Dorsolateral prefrontal cortex (tissue), 122 donors: ENCODE measurements at places on chromosomes 7 and 10.

GRCh38 chr7:8436965-8437364 lies 3.6 kb downstream of the NXPH1 start:
- DNase-seq: no peak

DNA sequence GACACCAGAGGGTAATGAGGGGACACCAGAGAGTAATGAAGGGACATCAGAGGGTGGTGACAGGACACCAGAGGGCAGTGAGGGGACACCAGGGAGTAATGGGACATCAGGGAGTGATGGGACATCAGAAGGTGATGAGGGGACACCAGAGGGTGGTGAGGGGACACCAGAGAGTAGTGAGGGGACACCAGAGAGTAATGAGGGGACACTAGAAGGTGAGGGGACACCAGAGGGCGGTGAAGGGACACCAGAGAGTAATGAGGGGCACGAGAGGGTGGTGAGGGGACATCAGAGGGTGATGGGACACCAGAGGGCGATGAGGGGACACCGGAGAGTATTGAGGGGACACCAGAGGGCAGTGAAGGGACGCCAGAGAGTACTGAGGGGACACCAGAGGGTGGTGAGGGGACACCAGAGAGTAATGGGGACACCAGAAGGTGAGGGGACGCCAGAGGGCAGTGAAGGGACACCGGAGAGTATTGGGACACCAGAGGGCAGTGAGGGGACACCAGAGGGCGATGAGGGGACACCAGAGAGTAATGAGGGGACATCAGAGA lies 10.6 kb downstream of the NACAD start:
- DNase-seq: no peak

GRCh38 chr7:127618042-127618441 lies at the start of gene PAX4:
Gene PAX4, minus strand, starts transcription at chr7:127618142. Its CDS starts 2,214 bp downstream, at chr7:127615928.
- no peak for DNase-seq

- DNase-seq: no peak
Observed at GRCh38 chr10:58282615-58283014, 13.7 kb downstream of the CISD1 start.

DNA sequence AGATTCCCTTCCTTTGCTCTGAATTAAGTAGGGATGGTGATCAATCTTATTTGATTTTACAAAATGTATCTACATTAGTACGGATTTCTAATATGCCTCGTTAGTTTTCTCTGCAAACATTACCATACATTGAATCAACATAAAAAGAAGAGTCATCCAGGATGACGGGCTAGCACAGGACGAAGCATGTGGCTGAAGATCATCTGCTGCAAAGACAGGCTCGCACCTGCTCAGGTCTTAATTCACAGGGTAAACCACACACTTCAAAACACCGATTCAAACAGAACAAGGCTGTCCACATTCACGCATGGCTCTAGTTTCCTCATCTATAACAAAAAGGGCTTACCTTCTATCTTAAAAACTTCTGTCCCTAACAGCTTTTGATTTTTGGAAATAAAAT lies 323.0 kb downstream of the PARD3 start:
- no peak for DNase-seq

- DNase-seq: no peak
Observed at GRCh38 chr10:114103284-114103683, 59.6 kb downstream of the ADRB1 start.

DNA sequence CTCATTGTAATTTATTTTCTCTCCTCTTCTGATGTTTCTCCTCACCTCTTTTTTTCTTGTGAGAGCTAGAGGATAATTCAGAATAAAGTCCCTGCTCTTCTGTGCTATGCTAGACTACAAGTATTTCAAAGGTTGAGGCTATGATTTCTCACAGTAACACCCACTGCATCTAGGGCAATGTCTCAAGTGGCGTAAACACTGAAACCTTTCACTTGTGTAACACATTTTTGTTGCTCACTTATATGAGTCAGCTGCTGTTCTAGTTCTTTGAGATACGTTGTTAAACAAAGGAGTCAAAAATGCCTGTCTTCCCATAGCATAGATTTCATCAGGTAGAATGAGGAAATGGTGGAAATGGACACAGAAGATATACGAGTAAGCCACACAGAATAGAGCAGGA lies 305.1 kb upstream of the PITRM1 start:
- no peak for DNase-seq

GRCh38 chr10:13503745-13504463 lies 24.9 kb downstream of the BEND7 start:
- no peak for DNase-seq

DNA sequence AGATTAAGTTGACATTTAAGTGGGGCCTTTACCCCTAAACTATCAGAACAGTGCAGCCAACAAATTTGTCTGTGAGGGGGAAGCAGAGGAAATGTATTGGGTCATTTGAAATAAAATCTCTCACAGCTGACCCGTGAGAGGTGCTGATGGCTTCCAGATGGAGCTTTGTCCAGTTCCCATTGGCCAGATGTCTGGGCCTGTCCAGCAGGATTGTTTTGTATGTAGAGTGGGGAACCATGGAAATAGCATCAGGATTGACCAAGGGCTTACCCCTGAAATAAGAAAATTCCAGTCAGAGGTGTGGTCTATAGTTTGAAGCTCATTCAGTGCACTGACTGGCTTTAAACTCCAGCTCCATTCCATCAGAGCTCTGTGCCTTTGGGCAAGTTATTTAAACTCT lies 50.6 kb downstream of the INHBA start:
- no peak for DNase-seq

GRCh38 chr10:74282848-74283210 lies 131.8 kb downstream of the ADK start:
- DNase-seq: no peak

DNA sequence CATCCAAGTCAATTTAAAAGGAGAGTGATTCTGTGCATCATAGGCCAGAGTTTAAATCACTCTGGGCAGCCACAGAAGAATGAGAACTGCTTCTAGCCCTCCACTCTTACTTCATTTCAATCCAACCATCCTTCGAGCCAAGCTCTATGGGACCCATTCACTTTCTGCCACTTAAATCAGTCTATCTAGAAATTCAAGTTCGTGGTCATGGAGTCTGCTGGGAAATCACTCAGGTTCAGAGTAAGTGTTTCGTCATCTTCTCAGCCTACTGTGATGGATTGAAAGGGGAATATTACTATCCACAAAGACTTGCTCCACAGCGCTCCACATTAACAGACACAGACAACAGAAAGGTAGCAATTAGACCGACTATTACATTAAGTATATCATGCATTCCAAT lies 4.6 kb downstream of the DCLRE1C start:
- DNase-seq: no peak

GRCh38 chr7:2105917-2106316 lies 126.8 kb downstream of the MAD1L1 start:
- DNase-seq: no peak

- no peak for DNase-seq
Observed at GRCh38 chr10:7788639-7789286, 786 bp downstream of the ATP5F1C start.

DNA sequence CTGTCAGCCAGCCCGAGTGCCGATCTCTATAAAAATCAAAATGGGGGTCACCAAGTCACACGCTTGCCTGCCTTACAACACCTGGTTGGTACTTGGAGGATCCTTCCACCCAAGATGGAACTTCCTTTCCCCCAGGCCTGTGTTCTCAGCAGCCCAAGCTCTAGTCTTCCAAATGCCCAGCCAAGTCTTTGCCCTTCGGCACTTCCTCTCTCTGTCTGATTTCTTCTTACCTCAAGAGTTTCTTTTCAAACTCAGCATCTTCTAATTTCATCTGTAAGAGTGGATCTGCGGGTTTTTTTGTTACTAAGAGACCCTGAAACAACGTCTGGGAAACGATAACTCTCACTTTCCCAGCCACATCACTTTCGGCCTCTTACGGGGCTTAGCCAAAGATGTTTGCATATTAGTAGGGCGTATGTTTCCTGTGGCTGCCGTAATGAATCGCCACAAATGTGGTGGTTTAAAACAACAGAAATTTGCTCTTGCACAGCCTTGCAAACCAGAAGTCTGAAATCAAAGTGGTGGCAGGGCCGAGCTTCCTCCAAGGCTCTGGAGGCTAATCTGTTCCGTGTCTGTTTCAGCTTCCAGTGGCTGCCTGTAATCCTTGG lies 219.9 kb downstream of the TCF7L2 start:
- DNase-seq: no peak

DNA sequence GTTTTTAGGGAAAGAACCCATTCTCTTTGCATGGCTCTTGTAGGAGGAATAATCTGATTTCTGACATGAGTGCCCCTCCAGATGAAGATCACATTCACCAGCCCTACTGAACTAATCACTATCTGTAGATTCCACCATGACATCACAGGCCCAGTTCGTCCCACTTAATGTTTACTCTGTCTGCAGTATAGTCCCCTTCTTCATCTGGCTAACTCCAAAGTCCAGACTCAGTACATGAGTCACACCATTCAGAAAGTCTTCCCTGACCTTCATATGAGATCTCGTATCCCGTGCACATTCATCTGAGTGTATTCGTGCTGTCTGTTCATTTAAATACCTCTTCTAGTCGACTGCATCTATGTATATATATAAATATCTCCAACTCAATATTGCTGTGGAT lies 366.5 kb upstream of the AKR1E2 start:
- DNase-seq: no peak

GRCh38 chr7:96104984-96105383 lies 216.9 kb downstream of the SLC25A13 start:
- DNase-seq: no peak

GRCh38 chr7:138223402-138223879 lies 147.2 kb downstream of the AKR1D1 start:
- DNase-seq: no peak

DNA sequence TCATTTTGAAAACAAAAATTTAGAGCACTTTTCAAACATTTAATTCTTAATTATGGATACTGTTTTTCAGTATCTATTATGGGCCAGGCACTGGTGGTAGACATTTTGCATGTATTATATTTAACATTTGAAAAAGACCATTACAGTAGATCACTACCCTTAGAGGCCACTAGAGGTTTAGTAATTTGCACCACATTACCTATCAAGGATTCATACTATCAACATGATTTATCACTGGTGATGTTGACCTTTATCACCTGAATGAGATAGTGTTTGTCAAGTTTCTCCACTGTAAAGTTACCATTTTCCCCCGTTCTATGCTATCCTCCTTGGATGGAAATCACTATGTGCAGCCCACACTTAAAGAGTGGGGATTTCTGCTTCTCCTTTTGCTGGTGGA lies 4.4 kb upstream of the SNX13 start:
- no peak for DNase-seq

GRCh38 chr10:77513781-77514331 lies 123.8 kb downstream of the KCNMA1 start:
- DNase-seq: peak; percentile 83

DNA sequence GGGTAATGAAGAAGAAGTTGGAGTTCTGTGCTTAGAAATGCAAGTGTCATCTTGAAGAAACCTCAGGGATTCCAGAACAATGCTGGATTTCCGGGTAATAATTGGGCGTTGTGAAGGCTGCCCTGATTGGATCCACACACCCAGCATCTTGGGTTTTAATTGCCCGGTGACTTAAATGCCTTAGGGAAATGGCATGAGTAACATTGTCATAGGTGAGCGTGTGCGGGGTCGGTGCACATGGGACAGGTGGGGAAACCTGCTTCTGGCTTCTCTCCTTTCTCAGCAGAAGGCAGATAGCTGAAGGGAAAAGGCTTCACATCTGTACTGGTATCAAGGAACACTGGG lies 15.2 kb upstream of the CAMK1D start:
- DNase-seq: no peak

DNA sequence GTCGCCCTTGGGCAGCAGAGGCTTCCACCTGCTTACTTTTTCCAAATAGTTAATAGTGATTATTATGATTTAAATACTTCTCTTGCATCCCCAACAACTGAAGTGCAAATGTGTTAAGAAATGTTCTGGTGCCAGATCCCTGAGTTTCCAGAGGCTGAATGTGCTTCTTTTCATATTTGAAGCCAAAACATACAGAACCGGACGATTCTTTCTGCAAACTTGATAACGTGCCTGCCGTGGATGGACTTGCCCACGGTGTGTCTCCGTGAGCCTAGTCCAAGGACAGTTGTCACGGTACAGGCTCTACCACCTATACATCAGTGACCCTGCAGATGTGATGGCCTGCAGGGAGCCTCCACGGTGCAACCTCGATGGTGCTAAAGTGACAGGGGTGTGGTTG lies 198.6 kb upstream of the LYZL2 start:
- DNase-seq: no peak

DNA sequence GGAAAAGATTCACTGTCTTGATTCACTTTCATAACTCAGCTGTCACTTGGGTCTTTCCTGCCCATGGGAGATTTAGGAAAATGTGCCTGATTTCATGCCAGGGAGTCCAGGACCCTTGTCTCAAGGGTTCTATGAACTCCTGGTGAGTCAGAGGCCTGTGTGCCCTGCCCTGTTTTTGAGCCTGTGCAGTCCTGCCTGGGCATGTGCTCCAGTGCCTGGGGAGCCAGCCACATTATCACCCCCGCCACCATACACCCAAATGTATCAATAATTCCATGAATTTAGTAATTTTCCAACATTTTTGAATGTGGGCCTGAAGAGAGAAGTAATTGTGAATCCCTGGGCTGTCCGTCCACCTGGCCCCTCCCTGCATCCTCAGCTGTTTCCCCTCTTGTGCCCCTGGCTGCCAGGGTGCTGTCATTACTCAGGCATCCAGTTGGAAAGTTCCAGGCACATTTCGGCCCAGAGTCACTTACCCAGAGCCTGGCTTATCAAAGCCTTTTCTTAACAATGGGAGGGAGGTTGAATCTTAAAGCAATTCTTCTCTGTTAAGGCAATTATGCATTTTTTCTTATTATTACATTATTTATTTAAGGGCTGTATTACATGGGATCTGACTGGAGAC lies 287.8 kb upstream of the CDC14C start:
- DNase-seq: no peak

GRCh38 chr10:51733057-51733456 lies 33.7 kb upstream of the CSTF2T start:
- no peak for DNase-seq

- no peak for DNase-seq
Observed at GRCh38 chr10:50394832-50395231, 143.5 kb upstream of the ASAH2 start.

- DNase-seq: no peak
Observed at GRCh38 chr10:1687623-1688150, 49.6 kb downstream of the ADARB2 start.

GRCh38 chr7:130409712-130410072 lies 29.4 kb downstream of the CPA1 start:
- DNase-seq: no peak

- DNase-seq: no peak
Observed at GRCh38 chr10:380313-380940, 245.2 kb downstream of the ZMYND11 start.

DNA sequence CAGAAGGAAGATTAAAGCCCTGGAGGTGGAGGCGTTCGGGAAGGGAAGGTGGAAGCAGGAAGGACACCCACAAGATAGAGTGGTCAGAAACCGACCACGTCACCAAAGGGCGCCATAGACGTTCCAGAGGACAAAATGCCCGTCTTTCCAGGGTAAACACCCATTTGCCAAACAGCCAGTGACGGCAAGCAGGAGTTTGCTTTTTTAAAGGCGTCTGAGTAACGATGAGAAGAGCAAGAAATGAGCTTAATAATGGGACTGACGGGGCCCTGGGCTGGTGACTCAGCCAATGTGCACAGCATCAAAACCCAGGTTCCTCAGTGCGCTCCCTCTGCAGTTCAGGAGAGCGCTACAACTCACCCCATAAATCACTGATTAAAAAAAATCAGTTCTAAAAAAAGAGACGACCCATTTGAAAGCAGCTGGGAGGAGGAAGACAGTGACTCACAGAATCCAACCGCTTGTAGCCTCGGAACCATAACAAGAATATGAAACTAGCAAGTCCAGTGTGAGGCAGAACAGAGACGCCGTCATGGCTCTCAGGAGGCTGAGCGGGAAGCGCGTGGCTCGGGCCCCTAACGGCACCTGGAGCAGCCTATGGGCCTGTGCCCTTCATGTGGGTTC lies 5.9 kb downstream of the DIP2C start:
- DNase-seq: peak; percentile 71

GRCh38 chr7:111787741-111788140 lies 225.4 kb upstream of the IMMP2L start:
- DNase-seq: no peak
